Activated CD8-positive, alpha-beta T cell treated with anti-CD3 and anti-CD28 coated beads, Interleukin-2, amount 10 ng/mL, durations not matched to agents 7 days and 5 days (primary cell): ENCODE measurements at places on chromosomes 4 and X.

- no peak for DNase-seq
Measured at GRCh38 chr4:86846921-86847320, 2.3 kb downstream of the SLC10A6 start.

DNA sequence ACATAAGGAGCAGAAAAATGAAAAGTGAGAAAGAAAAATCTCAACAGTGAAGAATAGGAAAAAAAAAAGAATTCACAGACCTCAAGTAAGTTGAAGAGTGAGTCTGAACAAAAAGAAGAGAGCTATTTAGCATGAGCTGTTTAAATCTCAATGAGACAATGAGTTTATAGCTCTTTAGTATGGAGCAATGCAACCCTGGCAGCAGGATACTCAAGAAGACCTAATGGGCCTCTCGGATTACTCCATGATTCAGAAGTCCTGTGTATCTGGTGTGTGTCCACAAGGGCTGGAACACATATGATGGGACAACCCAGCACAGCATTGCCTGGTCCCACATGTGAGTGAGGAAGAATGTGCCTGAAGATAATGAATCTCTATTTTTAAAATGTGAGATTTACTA is 563.1 kb upstream of the INTU start:
- DNase-seq, result no peak

- DNase-seq, result no peak
Measured at GRCh38 chr4:14184265-14184664, 556.7 kb upstream of the BOD1L1 start.

DNA sequence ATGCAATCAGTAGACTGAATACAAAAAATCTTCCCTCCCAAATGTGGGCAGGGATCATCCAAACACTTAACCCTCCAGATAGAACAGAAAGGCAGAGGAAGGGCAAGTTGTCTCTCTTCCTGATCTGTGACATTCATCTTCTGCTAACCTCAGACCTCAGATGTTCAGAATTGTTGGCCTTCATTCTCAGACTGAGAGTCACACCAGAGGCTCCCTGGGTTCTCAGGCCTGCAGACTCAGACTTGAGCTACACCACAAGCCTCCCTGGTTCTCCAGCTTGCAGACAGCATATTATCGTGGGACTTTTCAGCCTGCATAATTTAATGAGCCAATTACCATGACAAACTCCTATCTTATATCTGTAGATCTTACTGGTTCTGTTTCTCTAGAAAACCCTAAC is 1471.6 kb upstream of the ADGRL3 start:
- no peak for DNase-seq

- no peak for DNase-seq
Measured at GRCh38 chr4:147498031-147498660, 17.2 kb downstream of the EDNRA start.

DNA sequence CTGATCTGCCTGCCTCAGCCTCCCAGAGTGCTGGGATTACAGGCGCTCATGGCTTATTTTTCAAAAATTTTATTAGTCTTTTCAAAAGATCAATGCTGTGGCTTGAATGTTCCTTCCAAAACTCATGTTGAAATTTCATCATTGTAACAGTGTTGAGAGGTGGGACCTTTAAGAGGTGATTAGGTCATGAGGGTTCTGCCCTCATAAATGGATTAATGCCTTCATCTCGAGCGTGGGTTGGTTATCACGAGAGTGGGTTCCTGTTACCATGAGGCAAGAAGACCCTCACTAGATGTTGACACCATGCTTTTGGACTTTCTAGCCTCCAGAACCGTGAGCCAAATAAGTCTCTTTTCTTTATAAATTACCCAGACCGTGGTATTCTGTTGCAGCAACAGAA is 30.3 kb downstream of the EIF2S3 start:
- no peak for DNase-seq

GRCh38 chr4:38062088-38062775 is 102.0 kb downstream of the PTTG2 start:
- peak; percentile 75 for DNase-seq

DNA sequence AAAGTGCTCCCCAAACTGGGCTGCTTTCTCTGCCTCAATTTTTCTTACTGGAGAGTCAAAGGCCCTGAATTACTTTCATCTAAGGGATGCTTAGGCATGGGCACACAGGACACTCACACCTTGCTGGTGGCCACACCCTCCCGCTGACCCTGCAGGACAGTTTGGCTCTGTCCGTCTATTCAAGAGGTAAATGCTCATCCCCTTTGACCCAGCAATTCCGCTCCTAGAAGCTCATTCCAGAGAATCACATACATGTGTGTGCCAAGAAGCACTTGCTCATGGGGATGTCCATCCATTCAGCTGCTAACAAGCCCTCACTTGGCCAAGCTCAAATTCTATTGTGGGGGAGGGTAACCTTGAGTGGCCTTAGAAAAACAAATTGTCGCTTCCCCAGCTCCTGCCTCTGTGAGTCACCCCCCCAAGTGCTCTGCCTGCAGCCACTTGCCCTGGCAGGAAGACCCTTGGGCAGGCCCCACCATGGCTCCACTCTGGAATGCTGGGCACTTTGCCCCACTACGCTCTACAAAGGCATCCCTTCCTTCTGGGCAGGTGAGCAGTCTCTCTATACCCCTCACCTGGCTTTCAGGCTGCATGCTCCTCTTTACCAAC is 54.5 kb downstream of the HTRA3 start:
- DNase-seq, result no peak

DNA sequence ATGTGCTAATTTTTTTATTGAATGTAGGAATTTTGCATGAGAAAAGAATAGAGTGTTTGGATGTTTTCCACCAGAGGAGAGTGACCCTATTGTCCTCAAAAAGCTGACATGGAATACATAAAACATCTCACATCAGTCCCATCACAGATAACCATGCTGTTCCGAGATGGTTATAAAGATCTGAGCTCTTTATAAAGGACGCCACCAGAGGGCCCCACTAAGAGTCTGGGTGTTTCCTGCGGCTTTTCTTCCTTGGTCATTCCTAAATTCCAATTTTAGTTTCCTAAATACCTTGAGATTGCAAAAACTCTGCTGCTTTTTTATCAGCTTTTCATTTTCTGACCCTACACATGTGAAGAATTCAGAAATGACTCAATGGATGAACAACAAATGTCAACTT is 504.5 kb upstream of the FRG1 start:
- no peak for DNase-seq

DNA sequence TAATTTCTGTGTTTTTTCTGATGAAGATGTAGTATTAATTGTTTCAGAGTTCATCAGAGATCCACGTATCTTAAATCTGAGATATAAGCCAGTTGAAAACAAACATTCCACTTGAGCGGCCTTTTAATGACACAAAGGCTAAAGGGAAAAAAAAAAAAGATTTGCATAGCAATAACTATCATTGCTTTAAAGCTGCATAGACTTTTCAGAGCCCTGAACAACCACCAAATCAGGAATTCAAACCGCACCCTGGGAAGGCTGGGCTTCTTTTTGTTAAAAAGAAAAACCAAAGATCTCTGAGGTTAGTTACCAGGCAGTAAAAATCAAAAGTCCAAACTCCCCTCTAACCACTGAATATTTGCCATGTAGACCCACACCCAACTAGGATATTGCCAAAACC is 206.0 kb downstream of the HHIP start:
- DNase-seq, result no peak

GRCh38 chr4:76206222-76206942 is 7.2 kb downstream of the SCARB2 start:
- no peak for DNase-seq

- no peak for DNase-seq
Measured at GRCh38 chr4:101284546-101284945, 62.8 kb downstream of the PPP3CA start.

DNA sequence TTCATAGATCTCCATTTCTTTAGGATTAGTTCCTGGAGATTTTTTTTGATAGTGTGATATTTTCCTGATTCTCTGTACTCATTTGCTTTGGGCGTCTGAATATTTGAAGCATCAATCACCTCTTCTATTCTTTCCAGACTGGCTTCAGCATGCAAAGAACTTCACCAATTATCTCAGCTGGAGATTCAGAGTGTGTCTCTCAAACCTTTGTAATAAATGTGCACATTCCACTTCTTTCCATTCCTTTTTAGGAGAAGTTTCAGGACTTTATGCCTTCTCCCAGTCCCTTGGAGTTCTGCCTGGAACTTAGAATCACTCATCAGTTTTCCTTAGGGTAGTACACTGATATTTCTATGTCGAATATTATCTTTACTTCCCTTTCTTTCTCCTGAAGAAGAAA is 334.8 kb downstream of the TEX13C start:
- DNase-seq, result no peak
